ENCODE measurements at places on chromosomes 13 and 19. TPM values are rescaled to one million over a fixed set of nuclear protein-coding genes. Genes with fewer than 3 reads are reported as not detected.

- DNase-seq = no peak
- no peaks in the 10 kb centered on the region for H3K4me1 ChIP-seq
- no peak overlapping the region for H3K27ac ChIP-seq
- no peaks in the 10 kb centered on the region for H3K27me3 ChIP-seq
Observed at GRCh38 chr13:81658598-81659370, 1317.9 kb upstream of the SPRY2 start.

DNA sequence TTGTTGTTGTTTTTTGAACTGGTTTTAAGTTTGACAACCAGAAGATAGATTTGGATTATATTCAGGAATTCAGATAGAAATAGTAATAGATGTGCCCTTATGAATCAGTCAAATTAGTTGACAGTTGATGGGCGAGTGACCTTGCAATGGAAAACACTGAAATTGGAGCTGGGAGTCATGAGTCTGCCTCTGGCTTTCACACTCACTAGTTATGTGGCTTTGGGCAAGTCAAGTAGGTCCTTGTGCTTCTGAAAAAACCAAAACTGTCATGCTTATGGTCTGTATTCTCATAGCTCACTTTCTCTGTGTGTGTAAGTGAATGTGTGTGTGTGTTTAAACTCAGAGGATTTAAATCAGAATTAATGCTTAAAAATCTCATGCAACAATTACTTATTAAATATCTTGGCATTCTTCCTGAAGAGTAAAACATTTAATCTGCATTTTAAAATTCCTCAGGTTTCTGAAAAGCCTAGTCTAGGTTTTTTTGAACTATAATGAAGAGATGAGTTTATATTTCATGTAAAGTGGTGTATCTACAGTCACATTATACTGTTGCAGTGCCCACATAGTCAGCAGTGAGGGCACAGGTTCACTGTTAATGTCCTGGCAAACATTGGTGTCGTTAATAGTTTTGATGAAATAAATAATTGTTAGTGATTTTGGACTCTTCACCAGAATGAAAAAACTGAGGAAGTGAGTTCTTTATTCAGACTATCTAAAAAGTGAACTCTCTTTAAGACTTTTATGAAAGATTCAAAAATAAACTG lies 32.5 kb downstream of the UCHL3 start:
- H3K4me3 ChIP-seq = no peak overlapping the region
- no peak overlapping the region for H3K27ac ChIP-seq
- H3K4me1 ChIP-seq = no peaks in the 10 kb centered on the region
- no peaks in the 10 kb centered on the region for H3K27me3 ChIP-seq

DNA sequence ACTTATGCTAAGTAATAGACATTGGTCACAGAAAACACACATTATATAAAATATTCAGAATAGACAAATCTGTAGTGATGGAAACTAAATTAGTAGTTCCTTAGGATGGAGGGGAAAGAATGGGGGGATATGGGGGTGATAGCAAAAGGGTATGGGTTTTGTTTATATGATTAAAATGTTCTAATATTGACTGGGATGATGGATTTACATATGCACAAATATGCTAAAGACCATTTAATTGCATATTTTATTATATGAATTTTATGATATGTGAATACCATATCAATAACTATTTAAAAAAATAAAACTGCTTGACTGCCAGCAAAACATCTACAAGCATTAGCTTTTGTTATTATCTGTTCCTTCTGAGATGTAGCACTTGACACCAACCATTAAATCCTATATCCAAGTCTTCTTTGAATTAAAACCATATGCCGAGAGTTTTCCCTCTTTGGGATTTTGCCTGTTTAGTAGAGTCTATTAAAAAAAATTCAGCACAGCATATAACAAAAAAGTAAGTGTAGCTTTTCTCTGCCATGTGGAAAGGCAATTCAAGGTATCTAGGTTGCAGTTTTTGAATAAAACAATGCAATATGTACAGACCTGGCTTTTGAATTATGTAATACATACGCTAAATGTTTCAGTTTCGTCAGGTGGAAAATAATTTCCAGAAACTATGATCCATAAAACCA lies 2584.1 kb upstream of the PCDH20 start:
- H3K27ac ChIP-seq = no peak overlapping the region
- no peak overlapping the region for H3K4me3 ChIP-seq
- no peaks in the 10 kb centered on the region for H3K36me3 ChIP-seq
- no peaks in the 10 kb centered on the region for H3K27me3 ChIP-seq
- H3K4me1 ChIP-seq = no peaks in the 10 kb centered on the region

DNA sequence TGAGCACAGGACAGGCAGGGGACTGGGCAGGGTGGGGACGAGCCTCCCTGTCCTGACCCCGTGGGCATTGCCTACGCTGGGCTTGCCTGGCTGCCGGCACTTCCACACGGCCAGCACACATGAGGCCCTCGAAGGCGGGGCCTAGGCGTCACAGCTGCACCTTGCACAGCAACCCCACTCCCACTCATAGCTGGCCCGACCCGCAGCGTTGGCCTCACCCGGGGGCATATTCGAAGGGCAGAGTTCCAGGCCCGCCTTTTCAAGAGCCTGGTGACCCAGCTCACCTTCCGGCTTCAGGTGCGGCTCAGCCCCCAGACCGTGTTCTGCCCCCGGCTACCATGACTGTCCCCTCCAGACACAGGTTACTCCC lies 16.9 kb upstream of the PROZ start:
- no peaks in the 10 kb centered on the region for H3K27me3 ChIP-seq
- no peak overlapping the region for H3K4me3 ChIP-seq
- DNase-seq = no peak
- H3K4me1 ChIP-seq = no peaks in the 10 kb centered on the region
- H3K36me3 ChIP-seq = no peaks in the 10 kb centered on the region

DNA sequence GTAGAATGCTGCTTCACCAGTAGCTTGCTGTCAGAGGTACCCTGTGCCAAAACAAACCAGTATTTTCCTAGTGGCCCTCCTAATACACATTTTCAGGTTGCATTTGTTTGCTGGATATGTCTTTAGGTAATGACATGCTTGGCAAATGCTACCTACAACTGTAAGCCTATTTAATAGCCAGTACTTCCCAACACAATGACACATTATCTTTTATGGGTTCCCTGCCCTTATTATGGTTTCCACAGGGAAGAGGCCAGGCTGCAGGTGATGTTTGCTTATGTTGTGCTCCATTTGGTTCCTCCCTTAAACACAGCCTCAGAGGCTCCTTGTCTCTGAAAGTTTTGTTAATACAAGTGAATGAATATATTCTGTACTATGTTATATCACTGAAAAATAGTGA lies 24.7 kb downstream of the FRY start:
- no peak overlapping the region for H3K27ac ChIP-seq
- no peak overlapping the region for H3K4me3 ChIP-seq
- no peaks in the 10 kb centered on the region for H3K36me3 ChIP-seq
- no peak for DNase-seq
- H3K4me1 ChIP-seq = no peaks in the 10 kb centered on the region

GRCh38 chr13:68714292-68714691 lies 1393.3 kb upstream of the ATXN8OS start:
- H3K4me1 ChIP-seq = no peaks in the 10 kb centered on the region
- no peaks in the 10 kb centered on the region for H3K27me3 ChIP-seq
- H3K27ac ChIP-seq = no peak overlapping the region
- no peak for DNase-seq

PNMA8A gene
- 26.5 TPM for total RNA-seq

- no peak overlapping the region for H3K27ac ChIP-seq
- no peaks in the 10 kb centered on the region for H3K36me3 ChIP-seq
- peaks cover 8% of the 10 kb centered on the region for H3K4me1 ChIP-seq
- H3K4me3 ChIP-seq = no peak overlapping the region
- no peak for DNase-seq
Observed at GRCh38 chr13:79492313-79492798, 11.4 kb downstream of the NDFIP2 start.

GRCh38 chr19:5588441-5588840 lies 20.7 kb upstream of the TINCR start:
- no peaks in the 10 kb centered on the region for H3K27me3 ChIP-seq
- DNase-seq = no peak
- peaks cover 34% of the 10 kb centered on the region for H3K36me3 ChIP-seq
- H3K4me1 ChIP-seq = peaks cover 13% of the 10 kb centered on the region
- no peak overlapping the region for H3K4me3 ChIP-seq

CLC gene
- total RNA-seq = not detected

GRCh38 chr13:99448546-99448945 lies 52.7 kb upstream of the TM9SF2 start:
- no peak overlapping the region for H3K27ac ChIP-seq
- H3K27me3 ChIP-seq = no peaks in the 10 kb centered on the region
- no peak overlapping the region for H3K4me3 ChIP-seq
- H3K36me3 ChIP-seq = no peaks in the 10 kb centered on the region
- H3K4me1 ChIP-seq = no peaks in the 10 kb centered on the region
- DNase-seq = no peak

DNA sequence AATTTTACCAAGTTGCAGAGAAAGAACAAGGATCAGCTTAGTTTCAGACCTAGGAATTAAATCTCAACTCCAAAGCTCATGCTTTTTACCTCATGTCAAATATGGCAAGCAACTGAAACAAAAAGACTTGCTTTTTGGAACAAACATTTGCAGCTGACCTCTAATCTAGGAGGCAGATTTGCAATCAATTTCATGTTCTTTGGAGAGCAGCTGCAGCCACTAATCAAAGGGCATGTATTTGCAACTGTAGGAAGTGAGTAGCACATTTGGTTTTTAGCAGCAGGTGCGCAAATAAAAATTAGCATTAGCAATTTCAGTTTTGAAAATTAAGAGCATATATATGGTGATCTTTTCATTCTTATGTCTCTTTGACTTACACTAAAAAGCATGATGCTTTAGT lies 459.3 kb upstream of the SLC10A2 start:
- no peak overlapping the region for H3K27ac ChIP-seq
- H3K4me3 ChIP-seq = no peak overlapping the region
- H3K4me1 ChIP-seq = no peaks in the 10 kb centered on the region
- H3K36me3 ChIP-seq = no peaks in the 10 kb centered on the region

- no peak overlapping the region for H3K4me3 ChIP-seq
- no peak for DNase-seq
- H3K4me1 ChIP-seq = no peaks in the 10 kb centered on the region
- H3K27me3 ChIP-seq = no peaks in the 10 kb centered on the region
Observed at GRCh38 chr19:17526922-17527321, 15.5 kb downstream of the PGLS start.

DNA sequence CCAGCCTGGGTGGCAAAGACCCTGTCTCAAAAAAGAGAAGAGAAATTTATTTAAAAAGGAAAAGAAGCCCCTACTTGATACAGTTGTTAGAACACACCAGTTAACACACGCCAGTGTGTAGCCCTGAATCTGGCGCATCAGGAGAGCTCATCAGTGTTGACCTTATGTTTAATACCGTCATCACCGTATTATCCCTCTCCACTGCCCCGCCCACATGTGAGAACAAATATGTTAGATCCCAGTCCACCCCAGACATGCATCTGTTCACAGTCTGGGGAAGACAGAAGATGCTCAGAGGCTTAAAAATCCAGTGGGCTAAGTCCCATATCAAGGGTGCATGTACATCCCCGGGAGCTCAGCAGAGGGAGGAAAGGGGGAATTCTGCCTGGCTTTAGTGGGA lies 155.2 kb downstream of the DPF1 start:
- H3K4me3 ChIP-seq = no peak overlapping the region
- no peak for DNase-seq
- H3K36me3 ChIP-seq = no peaks in the 10 kb centered on the region
- peaks cover 4% of the 10 kb centered on the region for H3K4me1 ChIP-seq
- H3K27me3 ChIP-seq = no peaks in the 10 kb centered on the region
- no peak overlapping the region for H3K27ac ChIP-seq

- DNase-seq = no peak
- H3K27ac ChIP-seq = no peak overlapping the region
- H3K27me3 ChIP-seq = no peaks in the 10 kb centered on the region
- no peaks in the 10 kb centered on the region for H3K4me1 ChIP-seq
- no peak overlapping the region for H3K4me3 ChIP-seq
Observed at GRCh38 chr13:37273836-37274235, 168.4 kb upstream of the CSNK1A1L start.
